SW480 (cell line): ENCODE measurements at places on chromosomes 7 and 10.

DNA sequence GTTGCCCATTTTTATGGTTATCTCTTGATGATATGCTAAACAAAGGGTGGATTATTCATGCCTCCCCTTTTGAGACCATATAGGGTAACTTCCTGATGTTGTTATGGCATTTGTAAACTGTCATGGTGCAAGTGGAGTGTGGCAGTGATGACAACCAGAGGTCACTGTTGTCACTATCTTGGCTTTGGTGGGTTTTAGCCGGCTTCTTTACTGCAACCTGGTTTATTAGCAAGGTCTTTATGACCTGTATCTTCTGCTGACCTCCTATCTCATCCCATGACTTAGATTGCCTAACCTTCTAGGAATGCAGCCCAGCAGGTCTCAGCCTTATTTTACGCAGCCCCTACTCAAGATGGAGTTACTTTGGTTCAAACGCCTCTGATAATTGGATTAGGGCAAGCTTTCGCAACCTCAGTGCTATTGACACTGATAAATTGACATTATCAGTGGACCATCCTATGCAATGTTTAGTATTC, 36.9 kb downstream of the BAG3 start:
- DNase-seq = peak; percentile 30

GRCh38 chr10:110843031-110843430, 28.7 kb upstream of the PDCD4 start:
- no peak for DNase-seq

GRCh38 chr10:6755781-6756460, 175.8 kb upstream of the PRKCQ start:
- DNase-seq = no peak

GRCh38 chr7:74289659-74290552, 699 bp downstream of the CLIP2 start:
- no peak for DNase-seq

GRCh38 chr10:126674741-126675515, 4.4 kb upstream of the C10orf90 start:
- DNase-seq = no peak

- DNase-seq = no peak
Measured at GRCh38 chr7:22420973-22421635, 64.2 kb upstream of the RAPGEF5 start.

- no peak for DNase-seq
Measured at GRCh38 chr7:155296006-155296787, 1.5 kb upstream of the INSIG1 start.

GRCh38 chr7:1616741-1617140, 46.9 kb upstream of the PSMG3 start:
- DNase-seq = no peak

DNA sequence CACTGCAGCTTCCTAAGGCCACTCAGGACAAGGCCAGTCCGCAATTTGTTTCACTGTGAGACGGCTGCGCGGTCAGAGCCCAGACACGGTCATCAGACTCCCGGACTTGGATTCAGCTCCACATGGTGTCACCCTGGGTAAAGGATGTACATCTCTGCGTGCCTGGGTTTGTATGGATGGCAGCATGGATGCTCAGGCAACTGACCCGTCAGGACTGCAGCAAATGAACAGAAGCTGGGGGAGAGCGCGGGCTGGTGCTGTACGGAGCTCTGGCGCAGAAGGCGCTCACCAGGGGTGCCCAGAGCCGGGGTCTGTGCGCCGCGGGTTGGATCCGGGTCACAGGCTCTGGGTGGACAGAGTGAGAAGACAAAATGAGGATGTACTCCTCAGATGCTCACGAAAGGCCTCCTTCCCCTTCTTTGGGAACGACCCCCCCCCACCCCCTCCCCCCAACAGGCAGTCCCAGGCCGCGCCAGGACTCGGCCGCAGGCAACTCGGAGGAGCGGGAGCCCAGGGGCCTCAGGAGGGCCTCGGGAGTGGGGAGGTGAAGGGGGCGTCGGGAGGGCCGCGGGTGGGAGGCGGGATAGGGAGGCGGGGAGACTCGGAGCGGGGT, 92.4 kb downstream of the CXCL12 start:
- DNase-seq = no peak

GRCh38 chr10:4006051-4006450, 221.0 kb upstream of the KLF6 start:
- DNase-seq = no peak

- DNase-seq = peak; percentile 77
Measured at GRCh38 chr10:114632869-114633715, 25.0 kb downstream of the ABLIM1 start.

GRCh38 chr10:63105225-63106110, 27.7 kb upstream of the NRBF2 start:
- DNase-seq = no peak

GRCh38 chr7:137196648-137197047, 146.9 kb downstream of the PTN start:
- DNase-seq = no peak

GRCh38 chr7:115009139-115009538, 87.2 kb downstream of the MDFIC start:
- no peak for DNase-seq

DNA sequence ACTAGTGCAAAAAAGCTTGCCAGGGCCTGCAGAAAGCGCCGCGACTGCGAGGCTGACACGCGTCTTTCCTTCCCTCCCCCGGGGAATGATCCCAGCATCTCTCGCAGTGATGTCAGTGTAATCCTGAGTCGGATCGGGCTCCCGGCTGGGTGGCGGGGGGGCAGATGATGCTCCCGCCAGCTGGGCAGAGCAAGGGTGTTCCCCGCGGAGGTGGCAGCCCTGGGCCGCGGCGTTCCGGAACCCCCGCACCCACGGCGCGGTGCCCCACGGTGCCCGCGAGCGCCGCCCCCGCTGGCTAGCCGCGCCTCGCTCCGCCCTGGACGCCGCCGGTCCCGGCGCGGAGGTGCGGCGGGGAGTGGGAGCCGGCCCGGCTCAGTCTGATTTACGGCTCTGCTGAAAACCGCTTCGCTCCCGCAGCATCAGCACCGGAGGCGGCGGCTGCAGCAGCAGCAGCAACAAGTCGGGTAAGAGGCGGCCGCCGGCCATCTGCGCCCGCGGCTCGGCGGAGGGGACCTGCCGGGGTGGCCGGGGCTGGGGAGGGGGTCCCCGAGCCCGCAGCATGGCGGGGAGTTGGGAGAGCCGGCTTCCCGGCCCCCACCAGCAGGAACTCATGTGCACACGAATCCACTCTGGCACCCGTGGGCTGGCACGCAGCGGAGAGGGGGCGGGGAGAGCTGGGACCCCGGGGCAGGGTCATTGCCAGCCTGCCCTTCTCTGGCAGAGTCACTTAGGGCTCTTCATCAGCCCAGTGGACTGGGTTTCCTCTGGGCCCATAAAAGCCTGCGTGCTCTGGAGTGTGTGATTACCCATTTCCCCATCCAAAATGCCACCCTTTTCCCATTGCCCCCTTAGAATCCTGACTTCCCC, at the start of gene ZNF365:
Gene ZNF365, plus strand, starts transcription at position 375 of the 867 bp plus-strand sequence. CDS start 1,825 bp downstream, outside the sequence.
- DNase-seq = peak; percentile 23

DNA sequence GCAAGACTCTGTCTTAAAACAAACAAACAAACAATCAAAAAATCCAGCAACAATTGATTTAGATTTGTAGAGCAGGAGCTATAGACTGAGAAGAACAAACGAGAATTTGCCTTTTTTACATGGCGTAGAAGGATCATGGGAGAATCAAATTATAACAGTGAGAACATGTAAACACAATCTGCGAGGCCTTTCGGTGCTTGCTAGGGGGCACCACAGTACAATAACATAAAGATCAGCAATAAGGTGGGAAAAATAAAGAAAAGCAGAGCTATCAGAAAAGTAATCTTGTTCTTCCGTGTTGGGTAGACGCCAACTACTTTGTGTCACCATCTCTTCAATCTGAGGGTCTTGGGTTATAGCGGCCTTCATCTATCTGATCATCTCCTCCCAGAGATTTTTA, 82.2 kb downstream of the NOD1 start:
- no peak for DNase-seq
